A549 (cell line): ENCODE measurements at places on chromosomes 1 and 21.

GRCh38 chr1:39835935-39836594, 47.2 kb downstream of the TRIT1 start:
- DNase-seq: no peak

- peak; percentile 25 for DNase-seq
These were observed 11.7 kb downstream of the NDC1 start for GRCh38 chr1:53826367-53826766.

- DNase-seq: no peak
These were observed 31.2 kb downstream of the FMN2 start for GRCh38 chr1:240122639-240123613.

GRCh38 chr1:58768971-58769808, 14.7 kb downstream of the JUN start:
- DNase-seq: peak; percentile 45

GRCh38 chr1:39713557-39713956, 22.3 kb upstream of the HPCAL4 start:
- no peak for DNase-seq

DNA sequence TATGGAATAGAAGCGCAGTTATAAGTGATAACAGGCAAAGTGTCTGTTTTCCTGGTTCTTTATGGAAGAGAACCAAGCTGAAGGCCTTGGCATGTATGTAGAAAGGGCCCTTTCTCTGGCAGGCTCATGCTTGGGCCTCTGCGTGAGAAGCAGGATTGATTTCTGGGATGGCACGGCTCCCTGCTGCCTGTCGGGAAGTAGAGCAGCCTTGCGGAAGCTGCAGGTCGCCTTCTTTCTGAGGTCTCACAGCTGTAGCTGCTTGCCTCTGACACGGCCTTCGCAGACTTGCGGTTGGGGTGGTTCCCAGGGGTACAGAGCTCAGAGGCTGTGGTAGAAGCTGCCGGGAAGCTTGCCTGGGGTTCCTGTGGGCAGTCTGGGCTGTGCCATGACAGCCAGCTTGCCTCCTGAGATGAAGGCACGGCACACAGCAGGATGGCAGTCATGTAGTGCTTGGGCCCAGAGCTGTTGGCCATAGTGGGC, 39.4 kb downstream of the TRAPPC10 start:
- DNase-seq: no peak

GRCh38 chr21:46191686-46192575, 7.7 kb upstream of the SPATC1L start:
- no peak for DNase-seq

- DNase-seq: no peak
These were observed 133.1 kb downstream of the SMYD3 start for GRCh38 chr1:246373828-246374569.

DNA sequence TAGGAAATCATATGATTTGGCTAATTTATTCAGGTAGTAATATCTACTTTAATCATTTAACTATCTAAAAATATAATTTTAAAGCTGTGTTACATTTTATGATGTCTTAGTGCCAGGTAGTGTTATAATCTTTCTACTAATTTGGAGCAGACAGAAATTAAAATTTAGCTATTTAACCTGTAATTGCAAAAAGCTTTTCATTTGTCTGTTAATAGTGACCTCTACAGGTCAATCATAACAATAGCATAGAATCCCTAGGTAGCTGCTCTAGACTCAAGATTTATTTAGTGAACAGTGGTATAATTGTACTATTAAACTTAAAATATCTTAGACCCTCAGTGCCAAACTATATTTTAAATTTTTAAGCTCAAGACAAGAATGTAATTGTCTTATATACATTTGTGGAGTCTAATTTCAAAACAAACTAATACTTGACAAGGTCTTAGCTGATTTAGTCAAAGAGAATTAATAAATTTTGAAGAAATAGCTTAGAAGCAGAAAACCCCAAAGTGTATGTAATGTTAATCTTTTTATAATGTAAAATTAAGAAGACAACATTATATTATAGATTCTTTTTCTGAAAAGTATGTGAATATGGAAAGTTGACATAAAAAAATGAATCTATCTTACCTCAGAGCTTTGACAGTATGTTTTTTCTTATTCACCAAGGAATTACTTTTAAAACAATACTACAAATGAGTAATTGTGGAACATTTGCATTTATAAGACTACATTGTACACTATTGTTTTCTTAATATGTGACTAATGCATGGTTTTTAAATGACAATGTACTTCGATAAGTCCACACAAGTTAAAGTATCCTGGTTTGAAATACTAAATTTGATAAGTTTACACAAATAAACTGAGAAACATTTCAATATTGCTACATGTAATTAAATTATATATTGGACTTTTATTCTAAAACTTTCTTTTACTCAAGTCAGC, 64.1 kb upstream of the RNPC3 start:
- DNase-seq: peak; percentile 1

- no peak for DNase-seq
These were observed 4.1 kb upstream of the AGTRAP start for GRCh38 chr1:11731691-11732283.

DNA sequence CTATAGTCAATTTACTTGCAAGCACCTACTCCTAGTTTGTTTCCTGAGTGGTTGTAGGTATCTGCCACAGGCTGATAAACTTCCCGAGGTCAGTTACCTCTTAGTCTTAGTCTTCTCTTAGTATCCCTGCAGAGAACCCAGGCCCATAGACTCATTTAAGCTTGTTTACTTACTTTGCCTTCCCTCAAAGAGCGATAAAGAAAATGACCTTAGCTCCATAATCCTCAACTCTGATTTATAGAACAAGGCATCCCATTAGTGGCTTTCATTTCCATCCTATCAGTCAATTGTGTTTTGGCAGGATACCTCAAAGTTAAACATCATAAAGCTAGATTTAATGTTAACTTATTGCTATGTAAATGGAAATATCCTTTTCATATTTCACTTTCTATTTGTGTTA, 119.7 kb downstream of the UCHL5 start:
- DNase-seq: no peak

GRCh38 chr1:93979040-93979717, 69.9 kb upstream of the GCLM start:
- no peak for DNase-seq

DNA sequence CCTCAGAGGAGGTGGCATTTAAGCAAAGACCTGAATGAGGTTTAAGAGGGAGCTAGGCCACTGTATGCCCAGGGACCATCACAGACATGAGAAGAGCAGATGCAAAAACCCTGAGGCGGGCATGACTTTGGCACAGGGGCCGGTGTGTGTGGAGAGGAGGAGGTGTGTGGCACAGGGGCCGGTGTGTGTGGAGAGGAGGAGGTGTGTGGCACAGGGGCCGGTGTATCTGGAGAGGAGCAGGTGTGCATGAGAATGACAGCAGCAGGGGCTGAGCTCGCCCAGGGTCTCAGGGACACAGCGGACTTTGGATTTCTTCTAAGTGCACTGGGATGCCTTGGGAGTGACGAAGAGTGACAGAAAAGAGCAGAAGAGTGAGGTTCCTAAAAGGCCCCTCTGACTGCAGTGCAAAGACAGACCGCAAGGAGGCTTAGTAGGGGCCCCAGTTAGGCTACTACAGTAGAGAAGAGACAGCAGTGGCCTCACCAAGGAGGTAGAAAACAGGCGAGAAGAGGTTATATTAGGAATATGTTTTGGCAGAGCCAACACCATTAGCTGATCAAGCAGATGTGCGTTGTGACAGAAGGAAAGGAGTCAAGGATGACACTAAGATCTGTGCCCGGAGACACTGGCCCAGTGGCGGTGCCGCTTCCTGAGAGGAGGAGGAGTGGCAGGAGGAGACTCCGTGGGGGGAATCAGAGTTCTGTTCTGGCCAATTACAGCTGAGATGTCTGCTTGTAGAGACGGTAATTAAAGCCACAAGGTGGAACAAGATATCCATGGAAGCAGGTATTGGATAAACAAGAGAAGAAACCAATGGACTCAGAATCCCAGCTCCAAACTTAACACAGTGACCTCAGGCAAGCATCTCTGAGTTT, 18.4 kb downstream of the ZBTB17 start:
- DNase-seq: no peak
